ENCODE measurements at places on chromosomes 2 and 18.
A peak's percentile ranks its signal among the peaks of the same experiment; 100 is the strongest.

GRCh38 chr2:104598636-104599035, 255.3 kb upstream of the POU3F3 start:
- no peaks in the 10 kb centered on the region for H3K36me3 ChIP-seq
- no peaks in the 10 kb centered on the region for H3K4me1 ChIP-seq
- H3K27ac ChIP-seq: no peak overlapping the region
- no peak overlapping the region for H3K4me3 ChIP-seq
- no peak for DNase-seq

GRCh38 chr2:143830476-143830875, 689.4 kb downstream of the ZEB2 start:
- no peaks in the 10 kb centered on the region for H3K36me3 ChIP-seq
- no peak overlapping the region for H3K4me3 ChIP-seq
- H3K27me3 ChIP-seq: no peaks in the 10 kb centered on the region
- H3K4me1 ChIP-seq: no peaks in the 10 kb centered on the region

GRCh38 chr2:238247841-238248453, 8.1 kb upstream of the HES6 start:
- H3K4me1 ChIP-seq: peaks cover 12% of the 10 kb centered on the region
- no peak overlapping the region for H3K27ac ChIP-seq
- H3K36me3 ChIP-seq: peaks cover 78% of the 10 kb centered on the region

DNA sequence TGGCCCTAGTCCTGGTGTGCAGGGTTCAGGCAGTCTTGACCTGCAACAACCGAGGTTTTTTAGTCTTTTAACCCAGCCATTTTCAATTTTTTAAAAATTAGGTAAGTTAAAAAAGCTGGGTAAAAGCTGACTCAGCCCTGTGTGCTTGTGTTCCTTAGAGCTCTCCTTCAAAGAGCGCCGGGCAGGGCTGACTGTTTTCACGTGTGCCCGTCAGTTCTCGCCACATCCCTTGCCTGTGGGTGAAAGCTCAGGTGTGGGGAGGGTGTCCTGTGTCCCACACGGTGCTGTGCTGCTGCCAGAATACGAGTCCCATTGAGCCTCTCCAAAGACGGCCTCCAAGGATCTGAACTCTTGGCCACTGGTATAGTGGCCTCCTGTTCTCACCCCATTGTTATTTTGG, 5.3 kb upstream of the ANO7 start:
- no peaks in the 10 kb centered on the region for H3K4me1 ChIP-seq
- H3K27ac ChIP-seq: no peak overlapping the region
- peaks cover 21% of the 10 kb centered on the region for H3K36me3 ChIP-seq
- no peak for DNase-seq
- no peaks in the 10 kb centered on the region for H3K27me3 ChIP-seq
- H3K4me3 ChIP-seq: no peak overlapping the region

GRCh38 chr2:29753671-29754444, 167.5 kb downstream of the ALK start:
- no peak overlapping the region for H3K27ac ChIP-seq
- H3K4me1 ChIP-seq: no peaks in the 10 kb centered on the region
- H3K27me3 ChIP-seq: peaks cover 4% of the 10 kb centered on the region
- H3K4me3 ChIP-seq: no peak overlapping the region
- no peaks in the 10 kb centered on the region for H3K36me3 ChIP-seq

GRCh38 chr2:54176577-54176976, 61.2 kb downstream of the ACYP2 start:
- H3K36me3 ChIP-seq: no peaks in the 10 kb centered on the region
- H3K4me1 ChIP-seq: no peaks in the 10 kb centered on the region
- H3K27ac ChIP-seq: no peak overlapping the region
- no peak overlapping the region for H3K4me3 ChIP-seq
- peak; percentile 4 for DNase-seq

- no peak for DNase-seq
- H3K4me1 ChIP-seq: no peaks in the 10 kb centered on the region
- no peak overlapping the region for H3K27ac ChIP-seq
- H3K27me3 ChIP-seq: no peaks in the 10 kb centered on the region
- peaks cover 65% of the 10 kb centered on the region for H3K36me3 ChIP-seq
Observed at GRCh38 chr2:238445409-238446190, 18.9 kb downstream of the ASB1 start.

DNA sequence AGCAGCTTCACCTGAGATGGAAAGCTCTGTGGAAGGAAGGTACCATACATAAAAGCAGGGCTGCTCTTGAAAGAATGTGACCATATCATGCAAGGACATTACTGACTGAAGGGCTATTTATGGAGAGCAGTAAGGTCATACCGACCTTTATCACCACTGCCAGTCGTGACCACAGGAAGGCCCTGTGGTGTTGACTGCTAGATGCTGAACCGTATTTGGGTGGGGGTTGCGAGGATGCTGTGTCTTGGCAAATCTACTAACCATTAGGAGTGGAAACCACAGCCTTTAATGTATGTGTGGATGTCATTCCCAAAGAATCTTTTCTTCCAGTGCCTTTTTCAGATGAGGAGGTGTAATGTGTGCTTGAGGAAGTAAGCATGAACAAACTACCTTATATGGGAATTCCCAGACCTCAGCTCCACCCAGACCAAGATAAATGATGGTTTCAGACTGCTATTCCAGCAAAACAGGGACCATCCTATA, 60.8 kb downstream of the LIMS1 start:
- no peaks in the 10 kb centered on the region for H3K36me3 ChIP-seq
- H3K4me1 ChIP-seq: peaks cover 16% of the 10 kb centered on the region
- H3K4me3 ChIP-seq: no peak overlapping the region
- H3K27me3 ChIP-seq: no peaks in the 10 kb centered on the region
- peak overlapping the region; percentile 48 for H3K27ac ChIP-seq
- no peak for DNase-seq

DNA sequence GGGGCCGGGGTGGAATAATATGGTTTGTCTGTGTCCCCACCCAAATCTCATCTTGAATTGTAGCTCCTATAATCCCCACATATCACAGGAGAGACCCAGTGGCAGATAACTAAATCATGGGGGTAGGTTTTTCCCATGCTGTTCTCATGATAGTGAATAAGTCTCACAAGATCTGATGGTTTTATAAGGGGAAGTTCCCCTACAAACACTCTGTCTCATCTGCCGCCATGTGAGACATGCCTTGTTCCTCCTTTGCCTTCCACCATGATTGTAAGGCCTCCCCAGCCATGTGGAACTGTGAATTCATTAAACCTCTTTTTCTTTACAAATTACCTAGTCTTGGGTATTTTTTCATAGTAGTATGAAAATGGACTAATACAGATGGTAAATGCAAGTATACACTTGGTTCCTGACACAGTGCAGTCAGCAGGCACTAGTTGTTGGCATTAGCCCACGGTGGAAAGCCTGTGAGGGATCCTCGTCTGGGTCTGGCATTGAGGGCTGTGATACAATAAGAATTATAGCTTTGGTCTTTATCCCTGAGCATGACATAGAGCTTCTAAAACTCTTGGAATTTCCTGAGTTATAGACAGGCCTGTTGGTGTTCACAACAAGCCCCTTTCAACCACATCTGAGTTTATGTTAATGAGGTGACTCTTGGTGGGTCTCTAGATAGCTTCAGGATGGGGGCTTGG, 135.8 kb downstream of the CABLES1 start:
- peak overlapping the region; percentile 43 for H3K27ac ChIP-seq
- H3K4me1 ChIP-seq: peaks cover 5% of the 10 kb centered on the region
- H3K4me3 ChIP-seq: no peak overlapping the region
- no peaks in the 10 kb centered on the region for H3K36me3 ChIP-seq
- H3K27me3 ChIP-seq: no peaks in the 10 kb centered on the region

GRCh38 chr2:118492335-118492734, 355.1 kb downstream of the EN1 start:
- peaks cover 37% of the 10 kb centered on the region for H3K27me3 ChIP-seq
- no peak overlapping the region for H3K4me3 ChIP-seq
- H3K4me1 ChIP-seq: no peaks in the 10 kb centered on the region
- no peak for DNase-seq

- no peak for DNase-seq
- no peak overlapping the region for H3K4me3 ChIP-seq
- H3K4me1 ChIP-seq: no peaks in the 10 kb centered on the region
- H3K27ac ChIP-seq: no peak overlapping the region
Observed at GRCh38 chr2:133240491-133241223, 327.6 kb downstream of the NCKAP5 start.

DNA sequence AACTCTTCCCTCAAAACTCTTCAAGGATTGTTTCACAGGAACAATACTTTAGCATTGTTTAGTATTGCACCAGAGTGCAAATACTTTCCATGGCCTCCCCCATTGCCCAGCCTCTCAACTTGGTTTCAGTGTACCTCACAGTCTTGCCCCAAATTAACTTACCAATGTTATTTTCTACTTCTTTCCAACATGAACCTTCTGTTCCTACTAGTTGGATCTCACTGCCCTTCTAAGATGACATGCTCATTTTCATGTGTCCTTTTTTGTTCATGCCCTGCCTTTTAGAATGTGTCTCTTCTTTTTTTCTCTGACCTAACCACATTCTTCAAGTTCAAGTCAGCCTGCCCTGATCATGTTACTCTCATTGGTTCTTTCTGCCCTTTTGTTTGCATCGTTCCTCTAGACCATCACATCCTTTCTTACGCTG, 4.1 kb downstream of the SPATS2L start:
- no peaks in the 10 kb centered on the region for H3K27me3 ChIP-seq
- H3K4me3 ChIP-seq: no peak overlapping the region
- H3K4me1 ChIP-seq: peaks cover 3% of the 10 kb centered on the region

- DNase-seq: no peak
- H3K27ac ChIP-seq: no peak overlapping the region
- H3K4me1 ChIP-seq: no peaks in the 10 kb centered on the region
- no peaks in the 10 kb centered on the region for H3K27me3 ChIP-seq
Observed at GRCh38 chr18:44961288-44961995, 280.8 kb downstream of the SETBP1 start.

DNA sequence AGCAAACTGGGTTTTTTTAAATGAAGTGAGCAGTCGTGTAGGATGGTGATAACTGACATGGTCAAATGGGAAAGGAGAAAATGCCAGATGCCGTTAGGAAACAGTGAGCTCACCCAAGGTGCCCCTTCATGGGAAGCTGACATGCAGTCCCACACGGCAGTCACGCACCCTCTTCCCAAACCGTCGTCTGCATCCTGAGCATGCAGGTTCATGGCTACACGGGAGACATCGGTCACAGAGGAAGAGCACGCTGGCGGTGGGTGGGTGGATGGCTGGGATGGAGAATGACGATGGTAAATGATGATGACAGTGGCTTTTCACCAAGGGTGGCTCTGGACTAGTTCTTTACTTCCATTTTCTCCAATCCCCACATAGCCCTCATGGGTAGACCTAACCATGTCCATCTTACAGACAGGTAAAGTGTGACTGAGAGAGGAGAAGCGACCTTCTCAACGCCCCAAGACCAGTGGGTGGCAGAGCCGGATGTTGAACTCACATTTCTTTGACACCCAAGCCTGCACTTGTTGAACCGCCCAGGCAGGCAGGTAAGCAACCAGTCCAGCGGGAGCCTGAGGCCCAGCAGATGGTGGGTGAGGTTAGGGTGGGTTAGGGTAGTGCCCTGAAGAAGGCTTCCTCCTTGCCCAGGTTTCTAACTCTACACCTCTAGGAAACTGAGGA, 44.5 kb downstream of the TNS1 start:
- H3K4me3 ChIP-seq: no peak overlapping the region
- no peaks in the 10 kb centered on the region for H3K36me3 ChIP-seq
- H3K4me1 ChIP-seq: peaks cover 3% of the 10 kb centered on the region
- H3K27me3 ChIP-seq: no peaks in the 10 kb centered on the region
- H3K27ac ChIP-seq: no peak overlapping the region

DNA sequence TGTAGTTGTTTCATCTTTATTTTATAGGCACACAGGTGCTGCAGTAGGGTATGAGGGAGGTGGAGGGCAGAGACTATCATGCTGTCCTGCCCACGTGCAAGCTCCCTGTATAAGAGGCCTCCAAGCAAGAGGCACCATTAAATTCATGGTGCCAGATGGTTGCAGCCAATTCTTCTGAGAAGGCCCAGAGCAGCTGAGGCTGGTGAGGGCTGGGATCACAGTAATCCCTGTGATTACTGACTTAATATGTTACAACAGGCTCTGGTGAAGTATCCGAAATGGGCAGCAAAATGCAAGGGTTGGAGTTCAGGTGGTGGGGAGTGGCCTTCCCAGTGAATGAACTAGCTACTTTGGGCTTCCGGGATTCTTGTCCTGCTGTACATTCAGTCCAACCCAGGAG, 191.9 kb upstream of the SMAD2 start:
- no peak for DNase-seq
- no peaks in the 10 kb centered on the region for H3K27me3 ChIP-seq
- no peak overlapping the region for H3K27ac ChIP-seq
- peaks cover 2% of the 10 kb centered on the region for H3K4me1 ChIP-seq

DNA sequence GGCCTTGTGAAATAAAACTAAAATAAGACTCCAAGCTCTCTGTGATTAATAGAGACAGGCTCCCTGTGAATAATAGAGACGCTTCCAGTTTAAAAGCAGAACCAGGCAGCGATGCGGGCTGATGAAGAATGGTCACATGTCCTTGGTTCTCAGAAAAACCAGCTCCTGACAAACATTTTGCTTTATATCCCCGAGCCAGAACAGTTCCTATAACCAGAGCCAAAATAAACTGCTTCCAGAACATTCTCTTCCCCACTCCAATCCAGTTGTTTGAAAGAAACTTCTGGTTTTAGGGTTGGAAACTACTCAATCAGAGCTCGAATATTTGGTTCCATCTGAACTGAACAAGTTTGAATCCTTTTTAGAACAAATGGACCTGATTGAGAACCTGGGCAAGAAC, 213.7 kb downstream of the TSN start:
- no peak for DNase-seq
- no peak overlapping the region for H3K27ac ChIP-seq
- no peaks in the 10 kb centered on the region for H3K36me3 ChIP-seq
- peaks cover 11% of the 10 kb centered on the region for H3K4me1 ChIP-seq

- H3K36me3 ChIP-seq: no peaks in the 10 kb centered on the region
- no peaks in the 10 kb centered on the region for H3K4me1 ChIP-seq
- H3K27me3 ChIP-seq: peaks cover 2% of the 10 kb centered on the region
Observed at GRCh38 chr2:217520356-217521010, 482.3 kb downstream of the TNS1 start.

GRCh38 chr2:149568138-149568537, 19.4 kb downstream of the MMADHC start:
- no peak overlapping the region for H3K27ac ChIP-seq
- no peaks in the 10 kb centered on the region for H3K27me3 ChIP-seq
- H3K4me3 ChIP-seq: no peak overlapping the region
- H3K36me3 ChIP-seq: peaks cover 23% of the 10 kb centered on the region
- H3K4me1 ChIP-seq: peaks cover 8% of the 10 kb centered on the region
- DNase-seq: no peak

DNA sequence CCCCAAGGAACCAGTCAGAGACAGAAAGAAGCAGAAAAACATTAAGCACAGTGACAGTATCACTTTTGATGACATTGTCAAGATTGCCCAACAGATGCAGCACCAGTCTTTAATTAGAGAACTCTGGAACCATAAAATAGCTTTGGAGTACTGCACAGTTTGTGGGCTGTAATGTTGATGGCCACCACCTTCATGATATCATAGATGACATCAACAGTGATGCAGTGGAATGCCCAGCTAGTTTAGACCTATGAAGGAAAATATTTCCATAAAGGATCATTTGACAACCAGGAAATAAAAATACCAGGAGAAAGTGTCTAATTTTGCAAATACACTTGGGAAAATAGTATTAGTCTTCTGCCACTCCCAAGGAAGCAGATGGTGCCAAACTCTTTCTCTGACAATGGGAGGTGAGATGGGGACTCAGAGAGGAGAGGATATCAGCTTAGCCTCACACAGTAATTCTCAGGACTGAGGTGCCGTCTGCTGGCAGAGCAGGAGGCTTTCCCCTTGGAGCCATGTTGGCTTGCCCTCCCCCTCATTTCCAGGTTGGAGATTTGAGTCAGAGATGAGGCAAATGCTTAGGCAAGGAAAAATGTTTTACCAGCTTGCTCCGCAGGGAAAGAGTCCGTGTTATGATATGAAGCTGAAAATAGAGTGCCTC, 107.5 kb upstream of the CELF4 start:
- H3K27me3 ChIP-seq: no peaks in the 10 kb centered on the region
- no peak overlapping the region for H3K4me3 ChIP-seq
- no peak overlapping the region for H3K27ac ChIP-seq

Data from large intestine (tissue), 12 donors.